ENCODE measurements at places on chromosomes 5 and 9.

GRCh38 chr9:33012328-33013069 lies 11.1 kb upstream of the APTX start:
- DNase-seq: no peak

GRCh38 chr9:90770927-90771326 lies 30.7 kb upstream of the SYK start:
- DNase-seq: no peak

DNA sequence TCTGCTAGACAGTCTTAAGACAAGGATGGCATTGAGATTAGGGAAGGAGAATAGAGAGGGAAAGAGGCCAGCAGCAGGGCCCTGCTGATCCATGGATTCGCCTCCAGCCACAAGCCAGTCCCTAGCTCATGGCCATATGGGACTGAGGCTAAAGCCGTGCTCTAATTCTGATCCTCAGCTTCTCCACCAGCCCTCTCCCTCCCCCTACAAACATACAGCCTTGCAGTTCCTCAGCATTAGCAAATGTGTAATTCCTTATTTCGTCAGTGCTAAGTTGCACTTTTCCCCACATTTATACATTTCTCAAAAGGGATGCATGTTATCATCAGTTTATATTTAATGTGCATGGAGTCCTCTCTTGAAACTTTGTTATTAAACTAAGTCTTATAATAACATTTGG lies 34.8 kb downstream of the ZNF462 start:
- DNase-seq: no peak

GRCh38 chr5:73971326-73971725 lies 345.3 kb downstream of the ARHGEF28 start:
- no peak for DNase-seq

DNA sequence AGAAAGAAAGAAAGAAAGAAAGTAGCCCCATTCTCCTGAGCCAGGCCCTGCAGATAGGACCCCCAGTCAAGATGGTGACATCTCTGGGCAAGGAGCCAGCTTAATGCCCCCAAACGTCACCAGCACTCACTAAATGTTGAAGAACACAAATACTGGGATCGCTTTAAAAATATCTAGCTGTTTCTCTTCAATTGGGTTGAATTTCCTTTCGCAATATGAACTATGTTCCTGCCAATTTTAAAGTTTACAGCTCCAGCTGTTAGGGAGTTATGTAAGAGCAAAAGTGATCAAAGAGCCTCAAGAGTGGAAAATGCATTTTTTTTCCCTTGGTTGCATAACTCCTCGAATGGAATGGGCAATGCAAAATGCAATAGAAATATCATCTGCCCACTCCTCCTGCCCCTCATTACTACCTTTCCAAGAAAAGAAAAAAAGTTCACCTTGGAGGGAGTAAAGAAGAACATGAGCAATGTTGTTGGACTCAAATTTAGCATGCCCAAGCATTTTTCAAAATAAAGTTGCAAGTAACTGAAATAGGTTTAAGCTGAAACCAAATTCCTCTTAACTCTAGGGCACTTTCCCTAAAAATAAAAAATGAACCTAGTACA lies 244.2 kb upstream of the PIK3R1 start:
- DNase-seq: no peak

GRCh38 chr9:27184556-27185351 lies 75.7 kb downstream of the TEK start:
- no peak for DNase-seq

DNA sequence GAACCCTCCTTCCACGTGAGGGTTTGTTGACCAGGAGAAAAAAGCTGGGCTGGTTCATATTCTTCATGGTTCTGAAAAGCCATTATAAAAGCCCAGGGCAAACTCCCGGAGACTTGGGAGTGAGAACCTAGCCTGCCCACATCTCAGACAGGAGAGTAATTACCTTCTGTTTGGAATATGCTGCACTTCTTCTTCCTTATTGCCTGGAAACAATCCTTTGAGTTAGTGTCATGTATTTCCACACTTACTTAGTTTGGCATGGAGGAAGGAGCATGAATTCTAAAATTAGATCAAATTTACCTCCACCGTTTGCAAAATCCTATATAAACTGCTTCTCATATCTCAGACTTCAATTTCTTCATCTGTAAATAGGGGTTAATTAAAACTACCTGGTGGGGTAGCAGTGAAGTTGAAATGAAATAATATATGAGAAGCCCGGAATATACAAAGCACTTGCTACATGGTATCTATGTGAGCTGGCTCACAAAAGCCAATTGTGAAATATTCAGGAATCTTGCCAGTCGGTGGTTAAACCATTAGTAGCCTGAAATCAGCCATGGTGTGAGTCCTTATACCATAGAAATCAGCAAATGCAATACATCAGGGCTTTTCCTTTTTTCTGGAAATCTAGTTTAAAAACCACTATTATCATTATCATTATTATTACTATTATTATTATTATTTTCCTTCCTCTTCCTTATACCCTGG lies 140.0 kb upstream of the RAD23B start:
- no peak for DNase-seq

- DNase-seq: no peak
Measured at GRCh38 chr5:99004960-99005359, 76.2 kb upstream of the CHD1 start.

DNA sequence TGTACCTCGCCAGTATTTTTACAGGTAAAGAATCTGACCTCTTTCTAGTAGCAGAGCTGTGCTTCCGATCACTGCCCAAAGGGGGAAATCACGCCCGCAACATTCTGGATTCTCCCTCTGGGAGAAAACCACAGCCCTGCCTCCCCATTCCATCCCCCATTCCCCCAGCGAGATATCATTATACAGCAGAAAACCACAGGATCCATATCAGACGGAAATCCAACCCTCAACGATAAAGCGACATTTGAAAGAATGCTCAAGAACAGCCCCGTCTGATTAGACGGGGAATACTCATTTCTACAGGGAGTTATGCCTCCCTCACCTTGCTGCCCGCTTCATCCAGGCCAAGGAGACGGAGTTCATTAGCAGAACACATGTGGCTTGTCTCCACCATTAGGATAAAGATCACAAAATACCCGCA lies 172.8 kb downstream of the COL23A1 start:
- DNase-seq: no peak

DNA sequence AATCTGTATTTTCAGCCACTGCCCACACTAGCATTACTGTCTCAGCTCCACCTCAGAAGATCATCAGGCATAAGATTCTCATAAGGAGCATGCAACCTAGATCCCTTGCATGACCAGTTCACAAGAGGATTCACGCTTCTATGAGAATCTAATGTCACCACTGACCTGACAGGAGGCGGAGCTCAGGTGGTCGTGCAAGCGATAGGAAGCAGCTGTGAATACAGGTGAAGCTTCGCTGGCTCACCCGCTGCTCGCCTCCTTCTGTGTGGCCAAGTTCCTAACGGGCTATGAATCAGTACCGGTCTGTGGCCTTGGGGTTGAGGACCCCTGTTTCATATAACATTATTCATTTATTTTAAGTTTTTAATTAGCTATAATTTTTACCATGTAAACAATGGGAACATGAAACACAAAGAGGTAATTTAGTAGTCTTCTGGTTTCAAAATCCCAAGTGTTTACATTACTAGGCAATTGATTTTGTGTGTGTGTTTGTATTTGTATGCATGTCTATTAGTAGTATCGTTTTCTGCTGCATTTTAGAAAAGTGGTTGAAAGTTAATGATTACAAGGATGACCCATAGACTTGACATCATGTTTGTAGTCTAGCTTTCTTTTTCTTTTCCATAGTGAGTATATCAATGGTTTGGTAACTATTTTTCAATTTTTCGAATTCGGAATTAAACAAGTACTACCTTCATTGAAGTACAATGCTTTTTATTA lies 159.4 kb downstream of the TENT4A start:
- DNase-seq: no peak

DNA sequence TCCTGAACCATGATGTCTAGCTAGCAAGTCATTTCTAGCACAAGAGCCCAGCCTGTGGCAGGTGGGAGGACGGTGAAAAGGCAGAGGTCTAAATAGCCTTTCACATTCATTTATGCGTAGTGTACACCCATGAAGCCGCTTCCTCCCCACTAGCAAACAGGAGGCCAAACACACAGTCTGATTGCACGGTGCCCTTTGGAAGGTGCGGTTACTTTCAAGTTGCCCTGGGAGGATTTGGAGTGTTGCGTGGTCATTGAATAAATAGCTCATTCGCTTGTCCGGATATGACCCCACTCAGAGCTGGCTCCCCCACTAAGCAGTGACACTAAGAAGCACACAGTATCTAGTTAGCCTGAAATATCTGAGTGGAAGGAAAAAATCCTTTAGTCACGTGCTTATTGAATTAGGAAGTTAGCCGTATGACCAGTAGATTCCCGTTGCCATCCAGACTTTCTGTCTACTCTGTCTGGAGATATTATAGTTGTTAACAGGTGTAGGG lies 664 bp upstream of the ARSB start:
- DNase-seq: peak; percentile 26
